Forelimb muscle (tissue), 1 donor: ENCODE measurements at places on chromosomes 2 and 18. TPM values are rescaled to one million over a fixed set of nuclear protein-coding genes. Genes with fewer than 3 reads are reported as not detected.

TEX44 gene
- polyA plus RNA-seq: not detected

STPG4 gene
- polyA plus RNA-seq: not detected

GRCh38 chr2:101596333-101596732 is 101.2 kb upstream of the MAP4K4 start:
- DNase-seq: no peak

- no peak for DNase-seq
Measured at GRCh38 chr18:56952026-56952425, 194.9 kb upstream of the BOD1L2 start.

DNA sequence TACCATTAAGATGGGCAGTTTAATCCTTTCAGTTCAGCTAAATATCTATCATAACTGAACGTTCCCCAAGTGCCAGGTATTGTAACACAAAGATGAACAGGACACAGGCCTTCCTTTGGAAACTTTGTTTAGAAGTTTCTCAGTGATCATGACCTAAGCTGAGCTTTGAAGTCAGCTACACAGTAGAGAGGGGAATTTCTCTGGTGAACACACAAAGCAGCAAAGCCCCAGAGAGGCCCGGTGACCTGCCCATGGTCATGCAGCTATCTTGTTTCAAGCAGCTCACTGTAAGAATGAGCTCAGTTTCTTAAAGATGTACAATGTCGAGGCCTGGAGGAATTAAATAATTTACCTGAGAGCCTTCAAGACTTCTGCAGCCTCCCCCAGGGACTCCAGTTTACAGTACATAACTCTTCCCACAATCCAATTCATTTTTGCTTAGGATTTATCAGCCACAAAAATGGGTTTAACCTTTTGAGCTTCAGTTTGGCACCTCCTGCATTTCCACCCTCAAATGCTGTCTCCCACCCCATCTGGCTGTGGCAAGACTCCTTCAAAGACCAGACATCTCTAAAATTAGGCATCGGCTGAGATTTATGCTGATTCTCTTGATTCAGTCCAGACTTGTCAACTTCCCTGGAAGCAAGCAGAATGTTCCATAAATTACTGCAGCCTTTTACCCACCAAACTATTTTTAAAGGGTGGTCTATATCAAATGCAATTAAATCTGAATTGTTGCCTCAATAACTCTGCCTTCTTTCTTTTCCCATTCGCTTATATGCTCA is 325.6 kb downstream of the TXNL1 start:
- DNase-seq: no peak

- DNase-seq: no peak
Measured at GRCh38 chr2:176239031-176239430, 30.2 kb upstream of the MTX2 start.
